ENCODE measurements at places on chromosomes 4 and X. TPM values are rescaled to one million over a fixed set of nuclear protein-coding genes. Genes with fewer than 3 reads are reported as not detected.
A peak's percentile ranks its signal among the peaks of the same experiment; 100 is the strongest.

GRCh38 chr4:41304221-41304620 lies 47.5 kb downstream of the UCHL1 start:
- no peak for DNase-seq

DNA sequence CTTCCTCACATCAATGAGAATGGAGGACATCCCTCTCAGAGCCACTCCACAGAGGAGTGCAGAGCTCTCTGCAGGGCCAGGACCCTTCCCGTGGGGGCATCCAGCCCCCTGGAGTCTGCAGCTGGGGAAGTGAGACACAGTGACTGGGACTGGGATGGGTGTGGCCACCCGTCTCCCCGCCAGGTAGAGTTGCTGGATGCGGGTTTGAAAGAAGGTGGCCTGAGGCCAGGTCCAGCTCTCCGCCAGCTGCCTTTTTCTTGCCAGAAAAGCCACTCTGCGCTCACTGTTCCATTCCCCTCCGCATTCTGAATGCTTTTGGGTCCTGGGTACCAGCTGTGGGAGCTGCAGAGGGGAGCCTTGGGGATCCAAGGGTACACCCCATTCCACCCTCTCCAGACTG lies 82.6 kb downstream of the ABLIM2 start:
- no peak for DNase-seq

- DNase-seq: no peak
Measured at GRCh38 chr4:179666226-179666625, 2224.0 kb upstream of the AGA start.

DNA sequence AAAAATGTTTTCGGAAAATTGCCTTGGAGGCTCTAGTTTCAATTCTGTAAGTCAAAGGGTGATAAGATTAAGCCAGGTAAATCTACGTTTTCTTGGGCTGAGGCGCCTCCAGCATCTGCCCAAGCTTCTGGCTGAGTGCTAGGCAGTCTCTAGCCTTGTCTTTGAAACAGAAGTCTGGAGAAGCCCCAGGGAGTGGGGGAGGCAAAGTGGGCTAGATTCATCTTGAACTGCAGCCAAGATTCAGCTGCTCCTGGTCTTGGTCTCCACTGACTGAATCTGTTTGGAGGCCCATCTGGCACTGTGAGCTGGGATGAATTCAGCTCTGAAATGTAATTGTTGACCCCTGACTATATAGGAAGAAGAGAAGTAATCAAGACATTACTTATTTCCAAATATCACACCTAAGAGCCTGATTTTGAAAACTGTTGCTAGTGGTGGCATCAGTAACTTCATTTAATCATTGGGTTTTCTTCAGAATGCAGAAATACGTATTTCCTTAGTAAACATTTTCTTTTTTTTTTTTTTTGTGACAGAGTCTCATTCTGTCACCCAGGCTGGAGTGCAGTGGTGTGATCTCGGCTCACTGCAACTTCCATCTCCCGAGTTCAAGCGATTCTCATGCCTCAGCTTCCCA lies 187.3 kb upstream of the LEF1 start:
- no peak for DNase-seq

DNA sequence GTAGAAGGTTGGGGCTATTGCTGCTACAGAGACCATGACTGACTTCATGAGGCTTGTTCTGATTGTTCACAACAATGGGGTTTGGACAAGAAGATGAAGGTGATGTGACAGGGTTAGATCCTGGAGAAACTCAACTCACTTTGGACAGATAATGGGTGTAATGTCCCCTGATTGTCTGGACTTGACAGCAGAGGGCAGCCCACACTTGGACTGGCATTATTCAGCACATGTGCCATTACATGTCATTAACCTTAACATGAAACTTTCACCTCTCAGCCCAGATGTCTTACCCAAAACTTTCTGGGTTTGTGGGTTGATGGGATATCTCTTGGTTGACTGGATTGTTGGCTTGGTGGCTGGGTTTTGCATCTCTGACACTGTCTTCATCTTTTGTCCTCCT lies 101.5 kb downstream of the MXRA5 start:
- DNase-seq: no peak

GRCh38 chrX:42771506-42772335 lies 6.2 kb downstream of the PPP1R2C start:
- DNase-seq: no peak

- DNase-seq: no peak
Measured at GRCh38 chr4:11428231-11428898, at the start of gene HS3ST1. HS3ST1 (minus strand) TSS chr4:11428894; CDS start chr4:11400005, 28,889 bp downstream.

DNA sequence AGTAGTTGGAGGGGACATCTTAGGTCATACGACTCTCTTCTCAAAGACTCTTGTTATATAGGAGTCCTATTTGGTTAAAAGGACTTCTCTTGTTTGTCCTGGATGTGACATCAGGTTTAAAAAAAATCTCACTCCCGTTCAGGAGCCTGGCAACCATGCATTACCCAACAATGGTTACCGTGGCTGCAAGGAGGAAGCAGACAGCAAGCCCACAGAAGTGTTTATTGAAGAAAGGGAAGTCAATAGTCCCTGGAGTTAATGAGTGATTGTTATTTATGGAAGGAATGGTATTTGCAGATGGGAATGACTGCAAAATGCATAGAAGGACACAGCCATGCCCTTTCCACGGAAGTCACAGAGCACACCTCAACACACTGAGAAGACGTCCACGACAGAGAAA lies 75.9 kb upstream of the ENPP6 start:
- no peak for DNase-seq

DNA sequence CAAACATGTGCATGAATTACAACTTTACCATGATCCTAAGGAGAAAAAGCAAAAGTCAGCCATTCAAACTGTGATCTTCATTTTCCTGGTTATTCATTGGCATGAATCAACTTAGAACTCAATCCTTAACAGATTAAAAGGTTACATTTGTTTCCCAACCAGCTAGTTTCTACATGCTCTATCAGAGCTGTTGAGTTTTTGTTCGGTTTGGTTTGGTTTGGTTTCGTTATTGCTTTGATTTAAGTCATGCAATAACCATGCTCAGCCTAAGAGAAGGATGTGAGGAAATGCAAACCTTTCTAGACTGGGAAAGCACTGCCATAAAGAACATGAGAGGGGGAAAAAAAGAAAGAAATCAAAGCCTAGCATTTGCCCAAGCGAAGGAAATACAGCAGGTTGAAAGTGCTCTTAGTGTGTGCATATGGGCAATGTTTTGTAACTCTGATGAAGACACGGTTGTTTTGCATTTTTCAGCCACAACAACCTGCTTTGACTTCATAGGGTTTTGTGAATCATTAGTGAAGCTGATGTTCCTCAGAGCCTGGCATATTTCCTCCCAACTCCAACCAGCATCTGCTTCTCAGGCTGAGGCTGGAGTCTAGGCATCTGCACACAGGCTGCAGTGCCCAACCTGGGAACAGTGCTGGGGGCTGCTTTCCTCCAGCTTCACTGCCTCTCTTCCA lies 234.3 kb downstream of the ZNF674 start:
- no peak for DNase-seq

- peak; percentile 8 for DNase-seq
Measured at GRCh38 chr4:84726356-84726755, 143.4 kb downstream of the CDS1 start.

- peak; percentile 80 for DNase-seq
Measured at GRCh38 chr4:142126890-142127497, 490.6 kb downstream of the IL15 start.

- DNase-seq: no peak
Measured at GRCh38 chr4:54742636-54743399, 85.1 kb downstream of the KIT start.

- DNase-seq: no peak
Measured at GRCh38 chrX:106499473-106499872, 112.3 kb upstream of the RADX start.

- no peak for DNase-seq
Measured at GRCh38 chr4:105274090-105274489, 127.4 kb downstream of the TET2 start.

DNA sequence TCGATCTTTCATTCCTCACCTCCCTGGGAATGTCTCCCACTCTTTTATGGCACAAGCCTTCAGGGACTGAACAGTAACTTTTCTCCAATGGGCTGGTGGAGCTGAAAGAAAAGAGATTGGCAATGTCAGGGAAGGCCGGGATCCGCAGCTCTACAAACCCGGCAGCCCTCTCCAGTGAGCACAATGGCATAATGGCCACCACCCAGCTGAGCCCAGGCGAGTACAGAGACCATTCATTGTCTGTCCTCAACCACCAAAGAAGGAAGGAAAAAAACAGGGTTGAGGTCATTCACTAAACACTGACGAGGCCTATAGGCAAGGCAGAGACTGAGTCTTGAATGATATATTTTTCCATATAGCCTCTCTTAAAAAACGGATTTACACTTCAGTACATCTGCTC lies 3.6 kb downstream of the GEMIN8 start:
- DNase-seq: no peak

DNA sequence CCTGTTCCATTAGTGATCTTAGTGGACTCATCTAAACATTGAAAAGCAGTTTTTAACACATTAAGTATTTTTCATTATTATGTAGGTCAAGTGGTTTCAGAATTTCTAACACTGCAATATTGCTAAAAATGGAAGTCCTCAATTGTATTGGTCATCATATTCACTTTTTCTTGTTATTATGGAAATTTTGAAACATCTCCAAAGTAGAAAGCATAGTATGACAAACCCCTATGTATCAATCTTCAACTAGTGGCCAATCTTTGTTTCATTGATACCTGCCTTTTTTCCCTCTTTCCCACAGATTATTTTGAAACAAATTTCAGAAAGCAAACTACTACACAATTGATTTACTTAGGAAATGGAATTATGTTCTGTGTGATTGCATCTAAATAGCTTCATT lies 14.5 kb upstream of the ABCG2 start:
- no peak for DNase-seq

DNA sequence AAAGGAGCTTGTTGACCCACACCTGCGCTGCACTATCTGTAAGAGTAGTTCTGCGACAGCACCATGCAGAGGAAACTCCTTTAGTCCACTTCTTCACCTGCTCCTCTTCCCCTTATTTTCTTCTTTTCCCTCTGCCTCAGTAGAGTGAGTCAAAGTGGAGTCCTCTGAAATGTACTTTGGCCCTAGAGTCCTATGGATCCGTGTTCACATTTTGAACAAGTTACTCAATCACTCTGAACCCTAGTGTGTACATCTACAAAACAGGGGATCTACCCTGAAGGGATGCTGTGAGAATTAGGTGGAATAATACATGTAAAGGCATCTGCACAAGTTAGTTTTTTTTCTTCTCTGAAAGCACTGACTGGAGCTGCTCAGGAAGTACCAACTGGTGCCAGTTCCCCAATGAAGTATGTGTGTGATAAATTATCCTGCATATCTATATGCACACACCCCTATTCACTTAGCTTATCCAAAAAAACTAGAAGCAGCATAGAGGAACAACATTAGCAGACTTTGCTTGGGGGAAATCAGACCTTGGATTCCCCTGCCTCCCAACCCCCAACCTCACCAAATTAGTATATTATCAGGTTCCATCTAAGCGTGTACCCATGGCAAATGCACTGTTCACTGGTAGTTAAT lies 118.5 kb upstream of the FAM9C start:
- no peak for DNase-seq

GRCh38 chr4:54100595-54101189 lies 729 bp downstream of the GSX2 start:
- DNase-seq: no peak

GRCh38 chrX:153913211-153913610 lies 8.7 kb downstream of the AVPR2 start:
- no peak for DNase-seq

- no peak for DNase-seq
Measured at GRCh38 chr4:59122626-59123025, 2012.4 kb upstream of the IGFBP7 start.

DNA sequence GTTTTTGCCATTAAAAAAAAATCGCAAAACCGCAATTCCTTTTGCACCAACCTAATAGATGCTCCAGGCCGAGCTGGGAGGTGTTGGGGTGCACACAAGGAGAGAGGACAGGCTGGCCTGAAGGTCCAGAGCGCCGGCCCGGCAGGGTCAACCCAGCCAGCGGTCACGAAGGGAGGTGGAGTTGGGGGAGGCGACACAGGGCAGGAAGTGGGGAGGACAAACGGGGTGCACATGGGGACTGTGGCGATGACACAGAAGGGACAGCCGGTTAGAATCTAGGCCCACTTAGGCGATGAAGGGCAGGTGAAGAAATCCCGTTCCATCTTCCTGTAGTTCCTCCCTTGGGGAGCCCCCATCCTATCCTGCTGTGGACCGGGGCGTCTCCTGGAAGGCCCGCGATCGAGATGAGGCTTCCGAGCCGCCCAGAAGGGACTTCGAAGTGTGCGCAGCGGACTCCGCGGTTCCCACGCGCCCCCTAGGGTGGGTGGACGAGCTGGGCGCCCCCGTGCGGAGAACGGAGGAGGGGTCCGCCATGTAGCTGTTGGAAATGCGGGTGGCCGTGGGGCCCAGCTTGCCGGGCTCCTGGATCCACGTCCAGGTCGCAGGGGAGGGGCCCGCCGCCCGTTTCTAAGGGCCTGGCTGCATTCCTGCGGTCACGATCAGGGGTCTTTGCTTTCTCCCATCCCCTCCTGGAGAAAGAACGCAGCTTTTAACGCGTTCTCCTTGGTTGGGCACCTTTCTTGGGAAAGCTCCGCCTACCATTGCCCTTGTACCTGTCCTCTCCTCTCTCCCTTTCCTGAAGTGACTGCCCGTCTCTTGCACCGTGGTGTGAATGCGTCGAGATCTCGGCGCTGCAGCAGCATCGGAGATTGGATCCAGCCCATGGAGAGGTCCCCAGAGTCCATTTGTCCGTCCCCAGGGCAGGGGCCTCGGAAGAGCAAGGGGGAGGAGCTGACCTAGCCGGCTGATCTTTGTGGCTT lies 17.0 kb upstream of the HPF1 start:
- no peak for DNase-seq

CD38 gene
- not detected for total RNA-seq

AFF2 gene
- total RNA-seq: 0.72 TPM

SPARCL1 gene
- total RNA-seq: not detected

PDGFC gene
- 90.7 TPM for total RNA-seq

ZNF718 gene
- 1.8 TPM for total RNA-seq

ARHGEF38 gene
- total RNA-seq: not detected

HPGD gene
- total RNA-seq: not detected

NPNT gene
- not detected for total RNA-seq

FRAS1 gene
- under 0.01 TPM for total RNA-seq

SPP1 gene
- 0.18 TPM for total RNA-seq

UBL4A gene
- total RNA-seq: 28.3 TPM

PYURF gene
- 43.4 TPM for total RNA-seq

SNX12 gene
- total RNA-seq: 59.9 TPM

TGIF2LX gene
- not detected for total RNA-seq

FAM114A1 gene
- total RNA-seq: 507 TPM

CXorf65 gene
- total RNA-seq: not detected

ZNF280C gene
- total RNA-seq: 6.1 TPM

PPARGC1A gene
- under 0.01 TPM for total RNA-seq

DUSP21 gene
- not detected for total RNA-seq

CTAG1A gene
- not detected for total RNA-seq

TMEM150C gene
- total RNA-seq: 0.36 TPM
